ENCODE measurements at places on chromosomes 7 and 10. TPM values are rescaled to one million over a fixed set of nuclear protein-coding genes. Genes with fewer than 3 reads are reported as not detected.
A peak's percentile ranks its signal among the peaks of the same experiment; 100 is the strongest.

The TUBAL3 gene
- total RNA-seq: not detected

GRCh38 chr7:104862719-104863118 is 151.3 kb upstream of the KMT2E start:
- no peak for DNase-seq

DNA sequence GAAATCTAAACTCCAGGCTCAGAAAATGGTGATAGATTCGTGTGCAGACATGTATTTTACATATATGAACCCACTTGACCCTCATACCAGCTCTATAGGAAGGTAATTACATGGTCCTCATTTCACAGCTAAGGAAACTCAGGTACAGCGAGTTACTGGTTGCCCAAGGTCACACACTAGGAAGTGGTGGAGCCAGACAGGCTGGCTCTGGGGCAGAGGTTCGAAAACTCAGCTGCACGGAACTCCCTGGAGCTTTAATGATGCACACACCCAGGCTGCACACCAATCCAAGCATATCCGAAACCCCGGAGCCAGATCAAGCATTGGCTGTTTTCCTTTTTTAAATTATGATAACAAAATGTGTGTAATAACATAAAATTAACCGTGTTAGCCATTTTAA is 172.4 kb downstream of the COBL start:
- no peak for DNase-seq

The SPDYE6 gene
- not detected for total RNA-seq

The OR2A12 gene
- total RNA-seq: not detected

GRCh38 chr10:53601260-53601875 is 828.8 kb upstream of the MBL2 start:
- DNase-seq: peak; percentile 6

DNA sequence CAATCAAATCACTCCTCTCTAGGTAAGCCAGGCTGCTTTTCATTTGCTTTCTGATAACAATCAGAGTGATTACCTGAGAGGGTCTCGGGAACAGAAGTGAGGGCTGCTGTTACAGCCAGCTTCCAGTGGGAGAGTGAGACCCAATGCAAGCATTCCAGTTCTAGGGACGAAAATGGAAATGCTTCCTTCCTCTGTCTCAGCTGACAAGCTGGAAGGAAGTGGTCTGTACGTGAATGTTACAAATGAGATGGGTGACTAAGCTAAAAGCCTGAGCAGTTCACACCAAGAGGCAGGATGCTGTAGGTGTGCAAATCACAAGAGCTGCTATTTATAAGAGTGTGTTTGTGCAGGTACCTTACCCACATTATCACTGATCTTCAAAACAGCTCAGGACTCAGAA is 772.4 kb downstream of the GRID1 start:
- no peak for DNase-seq

DNA sequence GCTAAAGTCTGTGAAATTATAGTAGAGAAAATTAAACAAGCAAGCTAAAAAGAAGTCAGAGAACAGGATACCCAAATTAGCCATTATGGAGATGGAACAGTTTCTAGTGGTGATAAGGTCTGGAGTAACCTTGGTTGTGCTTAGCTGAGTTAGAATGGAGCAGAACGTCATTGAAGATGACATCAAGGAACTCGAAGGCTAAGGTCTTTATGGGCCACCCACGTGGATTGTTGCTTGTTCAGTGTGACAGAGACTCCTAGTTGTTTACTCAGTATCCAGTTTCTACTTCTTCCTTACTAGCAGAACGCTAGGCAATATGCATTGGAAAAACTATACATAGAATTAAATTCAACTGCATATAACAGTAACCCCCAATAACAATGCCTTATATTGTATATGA is 39.7 kb downstream of the AHCYL2 start:
- no peak for DNase-seq

The GSAP gene
- 7.8 TPM for total RNA-seq

DNA sequence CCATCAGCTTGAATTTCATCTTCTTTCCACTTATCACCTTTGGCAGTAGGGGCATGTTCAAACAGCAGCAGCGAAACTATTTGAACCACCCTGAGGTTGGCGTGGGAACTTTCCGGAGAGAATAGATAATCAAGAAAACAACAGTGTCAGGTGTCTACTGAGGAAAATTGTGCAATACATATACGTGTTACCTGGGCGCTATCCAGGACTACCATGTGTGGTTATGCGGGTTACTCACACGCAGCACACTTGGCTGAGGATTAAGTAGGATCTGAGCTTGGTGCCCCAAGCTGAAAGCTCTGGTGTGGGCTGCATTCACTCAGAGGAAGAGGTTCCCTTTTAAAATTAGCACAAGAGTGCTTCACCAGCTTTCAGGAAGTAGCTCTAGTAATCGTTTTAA is 8.8 kb upstream of the ABI1 start:
- DNase-seq: no peak

DNA sequence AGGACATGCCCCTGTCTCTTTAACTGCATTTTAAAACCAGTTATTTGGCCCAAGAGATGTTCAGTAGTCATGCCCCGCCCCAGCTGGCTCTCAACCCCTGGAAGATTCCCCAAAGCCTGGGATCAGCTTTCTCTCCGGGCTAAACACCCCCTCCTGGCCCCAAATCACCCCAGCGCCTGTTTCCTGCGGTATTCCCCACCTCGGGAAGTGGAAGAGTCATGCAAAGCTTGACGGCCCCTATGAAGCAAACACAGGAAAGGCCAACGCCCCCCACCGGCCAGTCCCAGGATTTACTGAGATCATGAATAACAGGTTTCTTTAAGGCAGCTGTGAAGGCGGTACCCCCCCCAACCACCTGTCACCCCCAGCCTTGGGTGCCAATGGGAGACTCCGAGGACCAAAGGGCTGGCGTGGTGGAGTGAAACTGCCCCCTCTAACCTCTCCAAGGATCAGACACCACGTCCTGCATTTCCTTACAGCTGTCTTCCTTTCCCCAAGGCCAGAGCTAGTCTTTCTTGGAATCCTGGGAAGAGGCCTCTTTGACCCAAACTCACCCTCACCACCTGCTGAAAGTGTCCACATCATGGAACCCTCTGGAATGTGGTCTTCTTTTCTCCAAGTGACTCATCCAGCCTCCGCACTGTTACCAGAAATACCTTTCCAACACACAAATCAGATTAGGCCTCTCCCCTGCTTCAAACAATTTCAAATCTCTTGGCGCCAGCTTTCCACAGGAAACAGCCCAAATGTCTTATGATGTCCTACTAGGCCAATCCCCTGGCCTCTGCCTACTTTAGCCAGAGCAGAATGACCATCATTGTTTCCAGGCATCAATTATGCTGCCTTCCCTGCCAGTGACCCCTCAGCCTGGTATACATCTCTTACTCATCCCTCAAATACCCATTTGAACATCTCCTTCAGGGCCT is 301.5 kb downstream of the ZEB1 start:
- DNase-seq: no peak

The PTPRZ1 gene
- total RNA-seq: not detected

The ZNF92 gene
- 22.8 TPM for total RNA-seq

DNA sequence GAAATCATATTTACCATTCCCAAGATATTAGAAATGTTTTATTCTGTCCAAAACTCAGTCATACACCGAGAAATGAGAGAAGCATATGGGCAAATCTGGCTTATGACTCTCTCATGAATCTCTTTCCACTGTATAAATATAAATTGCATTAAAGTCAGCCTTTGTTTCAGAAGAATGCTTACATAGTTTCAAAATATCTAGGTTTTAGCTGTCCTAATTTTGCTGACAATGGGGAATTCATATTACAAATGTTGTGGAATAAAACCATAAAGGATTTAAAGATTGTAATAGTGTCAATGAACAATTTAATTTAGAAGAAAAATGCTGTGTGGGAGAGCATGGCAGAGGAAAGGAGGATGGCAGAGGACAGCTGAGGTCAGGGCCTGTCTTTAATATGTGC is 185.0 kb upstream of the THSD7A start:
- DNase-seq: no peak

The SPAM1 gene
- total RNA-seq: not detected

The CDC14C gene
- total RNA-seq: not detected

DNA sequence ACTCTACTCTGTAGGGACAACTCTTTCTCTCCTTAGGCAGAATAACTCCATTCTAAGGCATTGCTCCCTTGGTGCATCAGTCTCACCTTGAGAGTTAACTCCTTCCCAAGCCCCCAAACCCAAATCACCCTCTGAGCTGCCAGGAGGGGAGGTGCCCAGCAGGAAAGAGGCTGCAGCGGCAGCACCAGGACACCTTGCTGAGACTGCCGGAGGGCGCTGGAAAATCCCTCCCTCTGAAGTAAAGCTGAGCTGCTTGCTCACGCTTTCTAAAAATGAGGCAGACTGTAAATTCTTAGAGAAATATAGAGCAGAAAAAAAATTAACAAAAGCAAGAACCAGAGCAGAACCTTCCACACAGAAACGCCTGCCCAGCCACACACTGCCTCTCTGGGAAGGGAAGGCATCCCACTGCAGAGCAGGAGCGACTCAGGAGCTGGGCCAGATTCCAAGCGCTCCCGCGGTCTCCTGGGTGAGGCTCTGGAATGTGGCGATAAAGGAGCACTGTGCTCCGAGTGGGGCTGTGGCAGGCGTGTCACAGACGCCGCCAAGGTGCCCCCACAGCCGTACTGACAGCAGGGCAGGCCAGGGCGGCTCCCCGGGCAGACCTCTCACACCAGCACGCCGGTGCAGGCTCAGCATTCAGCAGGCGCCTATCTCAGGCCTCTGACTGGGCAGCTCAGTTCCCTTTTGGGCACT is 202.1 kb downstream of the TNS3 start:
- no peak for DNase-seq

The GIMAP4 gene
- 311 TPM for total RNA-seq

The UNCX gene
- not detected for total RNA-seq

DNA sequence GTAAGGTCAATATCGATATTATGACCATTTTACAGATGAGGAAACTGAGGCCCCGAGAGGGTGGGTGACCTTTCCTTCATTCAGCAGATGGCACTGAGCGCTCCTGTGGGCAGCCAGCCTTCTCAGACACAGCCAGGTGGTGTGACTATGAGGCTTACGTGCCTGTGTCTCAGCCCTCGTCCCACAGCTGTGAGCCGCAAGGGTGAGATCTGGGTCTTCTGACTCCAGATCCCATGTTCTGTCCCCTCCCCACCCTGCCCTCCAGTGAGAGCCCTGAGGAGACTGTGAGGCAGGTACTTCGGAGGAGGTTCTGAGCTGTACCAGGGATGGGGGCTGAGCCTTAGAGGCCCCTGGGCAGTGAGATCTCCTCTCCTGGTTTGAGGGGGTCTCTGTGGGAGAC is 613.8 kb upstream of the FOXK1 start:
- no peak for DNase-seq

The NUTM2E gene
- total RNA-seq: 0.92 TPM

The EPHB6 gene
- 29.1 TPM for total RNA-seq

- DNase-seq: no peak
Measured at GRCh38 chr10:2728087-2728486, 339.3 kb upstream of the PFKP start.

DNA sequence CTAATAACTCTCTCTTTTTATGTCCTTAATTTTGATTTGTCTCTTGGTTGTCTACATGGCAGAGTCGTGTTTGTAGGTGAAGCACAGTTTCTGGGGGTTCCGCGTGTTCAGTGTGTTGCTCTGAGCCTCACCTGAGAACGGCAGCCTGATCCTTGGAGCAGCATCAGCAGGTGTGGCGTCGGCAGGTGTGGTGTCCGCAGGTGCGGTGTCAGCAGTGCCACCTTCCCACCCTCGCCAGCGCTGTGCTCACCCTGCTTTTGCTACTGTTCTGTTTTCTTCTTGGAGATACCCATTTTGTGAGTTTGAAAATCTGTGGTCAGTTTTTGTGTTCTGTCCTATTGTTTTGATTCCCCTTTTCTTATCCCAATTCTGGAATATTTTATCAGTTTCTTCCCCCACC is 406.6 kb downstream of the GLRX3 start:
- DNase-seq: no peak

DNA sequence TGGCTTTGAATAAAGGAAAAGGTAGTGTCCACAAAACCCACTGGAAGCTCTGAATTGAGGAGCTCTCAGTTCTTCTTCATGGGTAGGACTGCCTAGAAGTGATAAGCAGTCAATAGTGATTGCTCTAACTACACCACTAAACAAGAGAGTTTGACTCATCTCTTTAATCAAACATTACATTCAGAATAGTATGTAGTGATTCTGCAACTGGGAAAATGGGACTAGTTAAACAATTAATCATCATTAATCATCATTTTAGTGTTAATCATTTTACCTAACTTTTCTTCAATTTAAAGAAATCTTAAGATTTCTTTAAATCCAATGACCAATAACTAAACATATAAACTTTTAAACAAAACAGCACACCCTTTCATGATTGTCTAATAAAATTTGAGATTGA is 484.0 kb upstream of the FZD8 start:
- DNase-seq: no peak

The FAM200A gene
- total RNA-seq: 5.4 TPM
